ENCODE measurements at places on chromosomes 11 and 22.

GRCh38 chr22:27655582-27656185 is 145.9 kb downstream of the MN1 start:
- H3K36me3 ChIP-seq = no peaks in the 10 kb centered on the region
- no peak for DNase-seq
- H3K27ac ChIP-seq = no peak overlapping the region
- no peak overlapping the region for H3K4me3 ChIP-seq
- no peaks in the 10 kb centered on the region for H3K27me3 ChIP-seq
- H3K4me1 ChIP-seq = peaks cover 23% of the 10 kb centered on the region

- H3K36me3 ChIP-seq = peaks cover 60% of the 10 kb centered on the region
- no peak overlapping the region for H3K27ac ChIP-seq
- no peak overlapping the region for H3K4me3 ChIP-seq
- no peaks in the 10 kb centered on the region for H3K27me3 ChIP-seq
Observed at GRCh38 chr22:35318346-35319215, 18.9 kb downstream of the TOM1 start.

GRCh38 chr11:73201888-73202780 is 15.9 kb upstream of the P2RY2 start:
- H3K36me3 ChIP-seq = no peaks in the 10 kb centered on the region
- peaks cover 13% of the 10 kb centered on the region for H3K4me1 ChIP-seq
- DNase-seq = no peak
- no peaks in the 10 kb centered on the region for H3K27me3 ChIP-seq
- H3K4me3 ChIP-seq = no peak overlapping the region
- H3K27ac ChIP-seq = no peak overlapping the region

GRCh38 chr11:125423247-125423849 is 72.7 kb downstream of the FEZ1 start:
- H3K4me3 ChIP-seq = no peak overlapping the region
- no peak overlapping the region for H3K27ac ChIP-seq

GRCh38 chr11:131537748-131538147 is 167.3 kb downstream of the NTM start:
- DNase-seq = no peak
- no peak overlapping the region for H3K27ac ChIP-seq
- no peaks in the 10 kb centered on the region for H3K36me3 ChIP-seq
- no peak overlapping the region for H3K4me3 ChIP-seq
- H3K27me3 ChIP-seq = peaks cover 95% of the 10 kb centered on the region
- H3K4me1 ChIP-seq = no peaks in the 10 kb centered on the region

DNA sequence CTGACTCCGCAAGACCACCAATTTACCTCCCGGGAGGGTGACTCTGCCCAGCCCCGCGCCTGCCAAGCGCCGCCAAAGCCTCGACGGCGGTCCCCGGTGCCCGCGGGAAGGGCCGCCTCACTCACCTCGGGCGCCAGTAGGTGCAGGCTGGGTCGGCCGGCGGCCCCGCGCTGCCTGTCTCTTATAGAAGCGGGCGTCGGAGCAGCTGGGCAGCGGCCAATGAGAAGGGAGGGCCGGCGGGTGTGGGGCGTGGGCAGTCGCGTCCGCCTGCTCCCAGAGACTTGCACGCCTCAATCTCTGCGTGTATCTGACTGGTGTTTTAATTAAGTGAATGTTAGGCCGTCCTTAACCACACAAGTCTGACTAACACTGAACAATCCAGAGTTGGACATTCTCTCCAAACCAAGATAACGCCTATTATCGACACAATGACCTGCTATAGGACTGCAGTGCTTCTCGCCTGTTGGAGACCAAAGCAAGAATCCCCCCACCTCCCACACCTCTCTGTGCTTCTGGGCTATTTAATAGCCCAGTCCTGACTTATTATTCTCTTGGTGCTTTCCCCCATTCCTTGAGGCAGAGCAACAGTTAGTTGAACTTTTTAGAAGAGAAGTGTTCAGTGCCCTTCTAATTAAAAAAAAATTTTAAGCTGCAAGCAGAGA is at the start of gene TPH1:
TPH1 (minus strand) TSS at position 154 of the 662 bp plus-strand sequence. CDS start 5,507 bp downstream, outside the sequence.
- DNase-seq = peak; percentile 26
- peaks cover 7% of the 10 kb centered on the region for H3K4me1 ChIP-seq
- H3K27ac ChIP-seq = no peak within 1 kb of the TSS
- peak within 1 kb of the TSS; percentile 43 for H3K4me3 ChIP-seq

DNA sequence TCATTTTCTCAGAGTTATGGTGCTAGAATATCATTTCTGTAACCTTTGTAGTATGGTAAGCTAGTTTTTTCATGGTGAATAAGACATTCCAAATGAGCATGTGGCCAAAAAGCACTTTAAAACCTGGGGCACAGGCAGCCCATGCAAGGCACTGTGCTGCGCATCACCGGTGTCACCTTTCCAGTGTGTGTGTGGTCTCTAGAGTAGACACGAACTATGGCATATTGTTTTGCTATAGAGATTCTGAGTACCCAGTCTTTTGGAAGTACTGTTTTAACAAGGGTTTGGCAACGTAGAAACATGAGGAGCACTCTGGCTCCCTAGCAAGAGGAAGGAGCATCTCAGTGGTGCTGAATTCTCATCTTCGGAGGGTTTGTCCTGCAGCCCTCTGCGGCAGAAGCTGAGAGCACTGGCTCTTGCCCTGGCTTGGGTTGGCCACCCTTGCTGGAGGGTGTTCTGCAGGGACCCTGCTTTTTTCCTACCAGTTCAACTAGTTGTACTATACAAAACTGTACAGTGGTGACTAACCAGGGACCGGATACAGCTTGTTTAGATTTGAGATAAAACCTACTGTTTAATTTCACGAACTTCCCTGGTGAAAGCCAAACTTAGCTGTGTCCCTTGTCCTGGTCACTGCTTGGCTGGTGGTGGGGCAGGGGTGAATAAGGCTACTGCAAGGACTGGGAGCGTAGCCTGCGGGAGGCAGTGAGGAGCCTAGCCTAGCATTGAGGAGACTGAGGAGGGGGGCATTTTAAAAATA is 135.7 kb downstream of the ATXN10 start:
- peaks cover 5% of the 10 kb centered on the region for H3K4me1 ChIP-seq
- H3K27ac ChIP-seq = no peak overlapping the region
- peaks cover 31% of the 10 kb centered on the region for H3K36me3 ChIP-seq
- DNase-seq = no peak
- H3K27me3 ChIP-seq = no peaks in the 10 kb centered on the region

DNA sequence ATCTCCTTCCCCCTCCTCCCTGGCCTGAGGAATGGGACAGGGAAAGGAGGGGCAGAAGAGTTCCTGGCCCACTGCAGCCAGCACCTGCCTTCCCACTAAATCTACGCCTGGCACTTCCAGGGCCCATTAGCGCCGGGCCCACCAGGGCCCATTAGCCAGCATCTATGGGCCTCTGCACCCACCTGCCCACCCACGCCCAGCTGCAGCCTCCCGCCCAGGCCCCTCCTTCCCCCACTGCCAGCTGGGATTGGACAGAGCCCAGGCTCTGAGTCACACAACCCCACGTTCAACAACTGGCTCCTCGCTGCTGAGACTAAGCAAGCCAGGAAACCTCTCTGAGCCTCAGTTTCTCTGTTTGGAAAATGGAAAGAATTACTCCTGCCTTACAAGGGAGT is 48.7 kb downstream of the CYTH4 start:
- peaks cover 97% of the 10 kb centered on the region for H3K27me3 ChIP-seq
- H3K36me3 ChIP-seq = no peaks in the 10 kb centered on the region
- no peak overlapping the region for H3K27ac ChIP-seq
- H3K4me1 ChIP-seq = peaks cover 8% of the 10 kb centered on the region

- no peak overlapping the region for H3K4me3 ChIP-seq
- H3K27me3 ChIP-seq = no peaks in the 10 kb centered on the region
- H3K4me1 ChIP-seq = peaks cover 9% of the 10 kb centered on the region
- no peak overlapping the region for H3K27ac ChIP-seq
- DNase-seq = no peak
- H3K36me3 ChIP-seq = no peaks in the 10 kb centered on the region
Observed at GRCh38 chr22:47091921-47092700, 329.7 kb downstream of the TBC1D22A start.

DNA sequence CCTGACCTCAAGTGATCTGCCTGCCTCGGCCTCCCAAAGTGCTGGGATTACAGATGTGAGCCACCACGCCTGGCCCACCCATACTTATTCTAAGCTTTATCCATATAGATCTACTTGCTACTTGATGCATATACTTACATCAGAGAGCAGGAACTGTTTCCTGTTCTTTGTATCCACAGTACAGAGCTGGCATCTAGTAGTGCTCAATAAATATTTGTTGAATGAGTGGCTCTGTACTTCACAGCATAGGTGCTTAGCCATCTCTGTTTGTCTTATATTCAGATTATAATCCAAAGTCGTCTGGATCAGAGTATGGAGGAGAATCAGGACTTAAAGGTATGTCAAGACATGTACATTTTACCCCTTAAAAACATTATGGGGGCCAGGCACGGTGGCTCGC is 38.6 kb upstream of the DLAT start:
- no peak overlapping the region for H3K27ac ChIP-seq
- H3K27me3 ChIP-seq = no peaks in the 10 kb centered on the region
- peaks cover 27% of the 10 kb centered on the region for H3K36me3 ChIP-seq
- H3K4me3 ChIP-seq = no peak overlapping the region
- no peak for DNase-seq

Measured in left ventricle myocardium inferior (tissue), 1 donor.